ENCODE measurements at places on chromosomes 5 and 9. TPM values are rescaled to one million over a fixed set of nuclear protein-coding genes. Genes with fewer than 3 reads are reported as not detected.
A peak's percentile ranks its signal among the peaks of the same experiment; 100 is the strongest.

DNA sequence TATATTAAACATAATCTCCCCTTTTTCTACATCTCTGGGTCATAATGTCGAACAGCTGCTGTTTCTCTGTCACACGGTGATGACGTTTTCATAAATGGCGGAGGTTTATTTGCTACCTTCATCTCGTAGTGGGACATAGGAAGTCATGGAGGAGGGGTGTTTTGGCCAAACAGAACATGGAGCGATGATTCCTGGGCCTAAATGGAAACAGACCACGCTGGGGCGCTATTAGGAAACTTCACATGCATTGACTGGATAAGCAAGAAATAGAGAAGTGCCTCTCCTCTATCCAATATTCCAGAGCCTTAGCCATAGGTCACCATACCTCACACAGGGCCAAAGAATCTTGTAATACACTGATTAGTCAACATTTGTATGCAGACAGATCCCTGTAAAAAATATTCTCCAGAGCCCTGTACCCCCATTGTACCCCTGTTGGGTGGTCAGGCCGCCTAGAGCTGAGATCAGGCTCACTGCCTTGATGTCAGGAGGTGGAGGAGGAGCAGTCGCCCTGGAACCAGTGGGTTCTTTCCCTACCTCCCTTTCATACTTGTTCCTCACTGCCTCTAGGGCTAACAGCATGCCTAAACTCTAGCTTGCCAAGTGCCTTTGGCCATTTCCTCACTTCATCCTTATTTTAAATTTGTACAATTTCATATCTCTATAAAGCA lies 77.8 kb upstream of the SPIN1 start:
- no peak for DNase-seq

DNA sequence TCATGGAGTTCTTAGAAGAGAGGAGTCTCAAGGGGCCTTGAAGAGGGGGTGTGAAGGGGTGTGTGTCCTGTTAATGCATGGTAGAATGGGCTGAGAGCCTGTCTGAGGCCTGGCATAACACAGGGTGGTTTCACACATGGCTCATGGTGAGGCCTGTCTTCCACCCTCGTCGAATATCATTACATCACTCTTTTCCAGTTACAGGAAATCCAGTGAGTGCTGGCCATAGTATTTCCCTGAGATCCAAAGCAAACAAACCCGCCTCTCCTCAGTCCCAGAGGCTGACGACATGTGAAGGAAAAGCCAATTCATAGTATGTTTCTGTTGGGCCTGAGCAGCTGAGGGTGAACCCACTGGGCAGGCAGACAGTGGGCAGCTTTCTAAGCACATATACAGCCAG lies 159.4 kb upstream of the NR3C1 start:
- DNase-seq, result peak; percentile 30

Gene LECT2
- 20.6 TPM for total RNA-seq

DNA sequence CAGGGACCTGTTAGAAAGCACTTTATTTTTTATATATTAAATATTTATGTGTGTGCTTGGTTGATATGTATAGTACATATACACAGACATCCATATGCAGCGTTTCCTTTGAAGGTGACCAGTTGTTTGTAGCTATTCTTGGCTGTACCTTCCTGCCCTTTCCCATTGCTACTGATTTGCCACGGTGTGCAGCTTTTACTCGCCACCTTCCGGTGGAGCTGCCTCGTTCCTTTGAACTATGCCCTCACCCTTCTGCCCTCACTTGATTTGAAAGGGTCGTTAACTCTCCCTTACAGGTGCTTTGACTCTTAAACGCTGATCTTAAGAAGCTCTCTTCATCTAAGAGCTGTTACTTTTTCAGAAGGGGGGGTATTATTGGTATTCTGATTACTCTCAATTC lies 20.5 kb downstream of the RGMB start:
- DNase-seq, result no peak

DNA sequence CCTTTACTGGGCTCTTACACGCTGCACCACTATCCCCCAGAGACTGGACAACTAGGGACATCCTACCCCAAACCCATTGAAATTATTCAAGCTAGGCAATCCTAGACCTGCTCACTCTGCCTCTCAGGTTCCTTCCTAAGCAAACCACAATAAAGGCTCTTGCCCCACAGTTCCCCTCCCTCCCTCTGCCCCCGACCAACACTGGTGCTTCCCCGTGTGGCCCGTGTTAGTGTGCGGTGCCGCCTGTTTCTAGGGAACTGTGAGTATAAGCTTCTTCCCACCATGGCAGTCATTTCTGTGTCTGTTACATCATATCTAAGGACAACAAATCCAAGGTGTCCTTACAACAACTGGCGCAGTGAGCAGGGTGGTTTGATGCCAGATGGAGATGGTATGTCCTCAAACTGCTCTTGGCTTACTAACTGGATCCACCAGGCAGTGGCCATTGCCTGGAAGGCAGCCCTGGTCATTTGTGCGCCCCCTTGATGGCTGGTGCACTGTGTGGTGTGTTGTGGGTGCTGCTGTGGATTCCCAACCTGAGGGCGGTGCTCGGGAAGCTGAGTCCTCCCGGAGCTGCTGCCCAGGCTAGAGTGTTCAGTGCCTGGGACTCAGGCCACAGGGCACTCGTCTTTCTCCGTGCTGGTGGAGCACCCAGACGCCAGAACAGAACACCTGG lies 8.4 kb upstream of the MXD3 start:
- DNase-seq, result no peak

Gene PTPN3
- total RNA-seq, result 29.6 TPM

Gene GTF3C4
- 4.6 TPM for total RNA-seq

Gene CCDC152
- 0.06 TPM for total RNA-seq

Gene CTXN3
- not detected for total RNA-seq

GRCh38 chr5:1698589-1699316 lies 100.9 kb downstream of the MRPL36 start:
- no peak for DNase-seq

- DNase-seq, result no peak
These were observed 828.5 kb upstream of the DMAC1 start for GRCh38 chr9:8627976-8628679.

GRCh38 chr5:169424279-169424655 lies 123.3 kb upstream of the SLIT3 start:
- no peak for DNase-seq

Gene SEMA5A
- total RNA-seq, result 12.6 TPM

Gene GLRA1
- not detected for total RNA-seq

Measured in right lobe of liver (tissue), 6 donors.